ENCODE measurements at places on chromosomes 3 and 15.

DNA sequence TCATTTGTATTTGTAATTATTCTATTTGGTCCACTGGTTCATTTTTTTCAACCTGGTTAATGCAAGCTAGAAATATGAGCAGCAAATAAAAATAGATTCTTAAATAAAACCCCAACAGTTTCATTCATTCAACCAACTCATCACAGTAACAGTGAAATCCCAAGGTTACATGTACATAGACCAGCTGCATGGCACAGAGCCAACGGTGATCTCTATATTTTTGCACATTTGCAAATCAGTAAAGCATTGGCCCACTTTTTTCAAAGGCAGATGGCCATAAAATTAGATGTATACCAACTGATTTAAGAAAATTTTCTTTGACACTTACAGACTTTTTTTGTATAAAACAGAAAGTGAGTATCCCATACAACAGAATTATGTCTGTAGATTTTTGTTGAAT lies 49.3 kb downstream of the STRIT1 start:
- DNase-seq = no peak

DNA sequence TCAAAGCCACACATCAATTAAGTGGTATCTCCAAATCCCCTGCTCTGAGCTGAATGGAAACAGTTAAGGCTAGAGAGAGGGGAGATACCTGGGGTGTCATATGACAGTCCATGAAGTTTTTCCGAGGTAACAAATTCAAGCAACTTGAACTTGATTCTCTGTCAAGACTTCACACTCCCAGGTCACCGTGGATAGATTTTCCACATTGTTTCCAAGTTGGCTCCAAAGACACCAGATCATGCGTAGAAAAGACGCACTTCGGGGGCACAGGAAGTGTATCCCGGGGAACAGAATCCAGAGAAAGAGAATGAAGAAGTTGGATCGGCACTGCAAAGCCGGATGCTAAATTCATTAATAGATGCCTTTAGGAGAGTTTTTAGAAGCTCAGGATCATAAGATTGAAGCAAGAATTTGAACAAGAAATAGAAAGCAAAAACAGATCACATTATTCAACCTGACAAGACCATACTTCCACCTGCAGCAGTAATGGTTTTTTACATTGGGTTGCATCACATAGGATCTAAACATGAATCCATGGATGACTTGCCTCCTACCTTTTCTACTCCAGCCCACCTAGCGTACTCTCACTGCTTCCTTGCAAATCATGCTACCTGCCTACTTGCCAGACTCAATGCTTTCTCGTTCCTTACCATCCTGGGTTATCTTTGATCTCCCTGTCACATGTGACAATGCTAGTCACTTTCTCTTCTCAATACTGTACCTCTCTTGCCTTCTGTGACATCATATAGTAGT lies 253.0 kb upstream of the ADAMTS9 start:
- DNase-seq = no peak

GRCh38 chr3:68007621-68008226 lies 353.3 kb upstream of the SUCLG2 start:
- peak; percentile 4 for DNase-seq

- no peak for DNase-seq
Observed at GRCh38 chr3:128551867-128552266, 58.9 kb upstream of the GATA2 start.

- DNase-seq = no peak
Observed at GRCh38 chr15:51288143-51289065, 50.0 kb downstream of the CYP19A1 start.

DNA sequence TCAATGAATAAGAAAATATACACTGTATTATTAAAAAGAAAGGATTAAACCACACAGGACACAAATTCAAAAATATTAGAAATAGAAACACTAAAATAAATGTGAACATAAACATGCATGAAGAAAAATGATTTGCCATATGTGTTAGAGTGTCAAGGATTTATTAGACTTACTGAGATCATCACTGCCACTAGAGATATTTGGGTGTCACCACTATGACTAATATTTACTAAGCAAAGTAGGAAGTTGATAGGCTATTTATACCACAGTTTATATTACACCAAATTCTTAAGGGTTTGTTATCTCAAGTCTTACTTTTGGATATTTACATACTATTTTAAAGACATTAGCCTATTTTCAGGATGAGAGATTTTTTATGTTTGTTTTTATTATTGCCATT lies 575.0 kb upstream of the SGO1 start:
- DNase-seq = no peak

- DNase-seq = no peak
Observed at GRCh38 chr15:75786575-75786947, 56.7 kb upstream of the UBE2Q2 start.

DNA sequence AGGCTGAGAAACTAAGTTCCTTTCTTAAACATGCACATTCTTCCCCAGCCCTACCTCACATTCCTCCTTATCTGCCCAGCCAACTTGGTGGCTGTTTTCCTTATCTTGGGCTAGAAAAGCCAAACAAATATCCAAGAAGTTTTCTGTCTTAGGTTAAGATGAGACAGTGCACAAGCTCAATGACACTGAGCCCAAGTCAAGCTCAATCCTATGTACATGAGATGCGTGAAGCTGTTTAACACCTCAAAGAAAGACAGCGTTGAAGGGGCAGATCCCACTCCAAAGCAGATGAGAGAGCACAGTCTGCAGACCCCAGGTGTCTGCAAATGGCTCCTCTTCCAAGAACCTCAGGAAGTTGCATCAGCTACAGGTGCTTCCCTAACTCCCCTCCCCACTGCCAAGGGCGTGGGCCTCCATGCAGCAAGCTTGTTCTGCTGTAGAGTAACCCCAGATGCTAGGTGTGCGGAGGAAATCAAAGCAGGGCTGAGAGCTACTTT lies 16.6 kb downstream of the LRRC2 start:
- no peak for DNase-seq

- DNase-seq = no peak
Observed at GRCh38 chr15:58505581-58505980, 73.8 kb downstream of the LIPC start.

DNA sequence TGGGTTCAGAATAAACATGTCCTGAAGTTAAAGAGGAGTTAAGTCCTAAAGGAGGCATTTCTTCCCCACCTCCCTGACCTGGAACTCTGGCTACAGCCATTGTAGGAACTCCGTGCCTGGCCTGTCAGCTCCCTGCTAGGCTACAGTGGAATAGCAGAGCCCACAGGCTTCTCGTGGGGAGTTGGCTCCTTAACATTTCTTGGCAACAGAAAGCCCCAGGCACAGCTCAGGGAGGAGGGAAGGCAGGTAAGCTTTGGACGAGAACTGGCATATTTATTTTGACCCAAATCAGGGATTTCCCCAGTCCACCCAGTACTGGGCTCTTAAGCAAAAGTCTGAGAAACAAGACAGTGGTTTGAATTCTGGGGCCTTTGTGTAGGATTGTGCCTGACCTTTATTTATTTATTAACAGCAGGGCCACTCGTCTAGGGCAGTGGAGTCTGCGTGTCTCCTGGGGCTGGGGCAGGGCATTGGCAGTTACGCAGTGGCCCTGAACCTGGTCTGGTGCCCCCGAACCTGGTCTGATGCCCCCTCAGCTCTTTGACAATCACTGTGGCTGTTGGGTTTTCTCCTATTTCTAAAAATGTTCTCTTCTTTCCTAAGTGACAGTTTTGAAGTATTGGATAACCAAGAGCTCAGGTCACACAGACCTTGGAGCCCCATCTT lies 7.9 kb upstream of the ISG20 start:
- DNase-seq = no peak

DNA sequence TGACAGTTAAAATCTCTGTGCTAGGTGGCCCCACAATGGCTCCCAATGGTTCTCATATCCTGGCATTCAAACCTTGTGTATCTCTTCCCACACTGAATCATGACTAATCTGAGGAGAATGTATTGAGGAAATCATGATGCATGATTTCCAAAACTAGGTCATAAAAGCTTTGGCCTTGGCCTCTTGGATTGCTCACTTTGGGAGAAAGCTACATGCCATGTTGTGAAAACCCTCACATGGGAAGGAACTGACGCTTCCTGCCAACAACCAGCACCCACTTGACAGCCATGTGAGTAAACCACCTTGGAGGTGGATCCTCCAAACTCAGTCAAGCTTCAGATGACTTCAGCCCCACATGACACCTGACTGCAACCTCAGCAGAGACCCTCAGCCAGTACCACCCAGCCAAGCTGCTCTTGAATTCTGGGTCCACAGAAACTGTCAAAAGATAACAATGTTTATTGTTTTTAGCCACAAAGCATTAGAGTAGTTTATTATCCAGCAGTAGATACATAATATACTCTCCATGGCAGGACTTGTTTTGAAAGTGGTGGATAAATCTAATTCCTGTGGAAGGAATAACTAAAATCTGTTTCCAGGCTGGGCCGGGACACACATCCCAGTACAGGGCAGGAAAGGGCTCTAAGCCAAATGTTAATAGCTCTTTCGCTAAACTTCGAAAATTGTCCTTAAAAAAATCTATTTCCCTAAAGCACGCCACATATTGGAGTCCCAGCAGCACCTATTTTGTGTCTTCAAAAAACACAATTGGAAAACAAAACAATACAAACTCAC lies 1.0 kb upstream of the ZNF620 start:
- DNase-seq = no peak

GRCh38 chr15:95365511-95366107 lies 964.9 kb upstream of the NR2F2 start:
- no peak for DNase-seq

GRCh38 chr15:98941595-98942255 lies 65.9 kb downstream of the PGPEP1L start:
- no peak for DNase-seq

All from stimulated activated CD8-positive, alpha-beta memory T cell treated with anti-CD3 and anti-CD28 coated beads, Interleukin-15, amount 100 ng/mL, for 48 hours (primary cell).